Skin of body (tissue), 3 donors: ENCODE measurements at places on chromosomes 4 and X.

GRCh38 chrX:118825227-118825626 is 1.6 kb downstream of the ZCCHC12 start:
- DNase-seq: no peak

- no peak for DNase-seq
Observed at GRCh38 chr4:89284020-89284424, 23.6 kb downstream of the GPRIN3 start.

- DNase-seq: no peak
Observed at GRCh38 chrX:1475481-1475880, 22.8 kb upstream of the ASMTL start.

GRCh38 chrX:49884290-49884862 is 5.1 kb downstream of the USP27X start:
- no peak for DNase-seq

- DNase-seq: no peak
Observed at GRCh38 chr4:113675731-113676697, 85.5 kb downstream of the CAMK2D start.

DNA sequence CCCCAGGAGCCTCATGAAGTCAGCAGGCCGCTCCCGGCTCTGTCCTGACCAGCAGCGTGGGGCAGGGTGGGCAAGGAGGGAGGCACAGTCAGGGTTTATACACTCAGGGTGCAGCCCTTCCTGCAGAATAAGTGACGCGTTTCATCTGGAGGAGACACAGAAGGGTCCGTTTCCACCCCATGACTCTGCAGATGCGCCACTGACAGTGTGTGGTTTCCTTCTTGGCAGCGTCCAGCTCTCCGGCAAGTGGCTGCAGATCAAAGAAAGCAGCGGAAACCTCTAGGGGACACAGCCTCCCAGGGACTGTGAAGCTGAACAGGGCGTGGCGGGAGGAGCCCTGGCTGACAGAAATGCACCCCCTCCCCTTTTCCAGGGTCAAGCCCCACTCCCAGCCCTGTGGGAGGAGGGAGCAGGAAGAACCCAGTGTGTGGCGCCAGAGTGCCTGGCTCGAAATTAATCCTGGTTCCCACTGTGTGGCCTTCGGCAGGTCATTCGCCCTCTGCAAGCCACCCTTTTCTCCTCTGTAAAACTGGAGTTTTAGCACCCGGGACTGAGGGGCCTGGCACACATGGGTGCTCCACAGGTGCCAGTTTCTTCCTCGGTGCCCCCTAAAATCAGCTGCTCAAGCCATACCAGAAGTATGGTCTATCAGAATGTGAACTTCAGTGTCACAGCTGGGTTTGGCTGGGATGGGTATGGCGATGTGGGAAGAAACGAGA is 17.3 kb upstream of the TBC1D14 start:
- DNase-seq: no peak

DNA sequence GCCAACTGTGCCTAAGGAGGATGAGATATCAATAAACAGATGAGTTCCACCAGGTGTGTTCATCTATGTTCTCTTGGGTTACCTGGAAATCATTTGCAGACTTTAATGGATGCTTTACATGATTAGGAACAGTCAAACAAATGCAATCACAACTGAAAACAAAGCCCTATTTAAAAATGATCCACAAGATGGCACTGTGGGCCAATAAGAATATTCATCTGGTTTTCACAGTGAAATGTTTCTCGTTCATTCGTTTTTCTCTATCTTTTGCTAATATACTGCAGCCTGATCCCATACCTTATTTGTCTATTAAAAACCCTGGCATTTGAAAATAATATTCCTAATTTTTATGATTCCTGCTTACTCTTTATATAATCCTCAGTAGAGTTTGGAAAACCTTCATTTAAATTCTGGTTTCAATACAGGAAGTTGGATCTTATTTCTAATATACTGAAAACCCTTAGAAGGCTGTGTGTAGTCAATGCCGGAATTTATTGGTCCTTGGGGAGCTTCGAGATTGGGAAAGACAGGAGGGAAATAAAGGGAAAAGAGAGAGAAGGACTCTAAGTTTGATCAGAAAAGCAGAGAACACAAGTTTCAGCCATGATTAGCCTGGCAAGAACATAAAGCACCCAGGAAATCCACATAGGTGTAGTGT is 63.8 kb upstream of the TAPT1 start:
- peak; percentile 57 for DNase-seq

DNA sequence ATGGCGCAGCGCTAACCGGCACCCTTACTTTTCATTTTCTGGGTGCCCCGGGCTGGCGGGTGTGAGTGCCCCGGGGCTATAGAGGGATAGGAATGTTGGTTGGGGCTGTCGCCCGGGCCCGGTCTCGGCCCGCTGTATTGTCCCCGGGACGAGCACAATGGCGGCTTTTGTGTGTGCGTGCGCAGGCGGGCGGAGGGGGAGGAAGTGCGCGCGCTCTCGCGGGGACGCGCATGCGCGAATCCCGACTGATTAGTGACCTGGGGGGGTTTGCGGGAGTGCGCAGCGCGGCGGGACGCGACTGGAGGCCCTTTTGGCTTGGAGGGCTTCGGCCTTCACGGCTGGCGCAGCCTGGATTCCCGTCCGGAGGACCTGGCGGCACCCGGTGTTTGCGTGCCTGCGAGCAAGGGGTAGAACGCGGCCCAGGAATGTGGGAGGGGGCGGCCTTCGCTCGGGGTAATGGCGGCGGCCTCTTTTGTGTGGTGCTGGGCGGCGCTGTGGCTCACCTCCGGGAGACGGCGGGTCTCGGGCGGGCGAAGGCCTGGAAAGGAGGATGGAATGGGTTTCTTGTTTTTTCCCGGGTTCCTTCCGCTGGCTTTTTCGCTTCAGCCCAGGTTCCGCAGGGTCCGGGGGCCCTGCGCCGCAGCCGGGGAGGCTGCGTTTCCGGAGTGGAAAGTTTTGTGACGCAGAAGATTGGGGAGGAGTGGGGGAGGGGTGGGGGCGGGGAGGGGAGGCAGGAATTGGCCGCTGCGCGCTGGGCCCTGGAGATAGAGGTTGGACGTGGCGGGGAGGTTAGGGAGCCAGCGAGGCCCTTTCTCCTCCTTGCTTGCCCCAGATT is 618 bp downstream of the DDX3X start:
- peak; percentile 69 for DNase-seq

GRCh38 chr4:71275570-71275969 is 63.2 kb upstream of the SLC4A4 start:
- no peak for DNase-seq

DNA sequence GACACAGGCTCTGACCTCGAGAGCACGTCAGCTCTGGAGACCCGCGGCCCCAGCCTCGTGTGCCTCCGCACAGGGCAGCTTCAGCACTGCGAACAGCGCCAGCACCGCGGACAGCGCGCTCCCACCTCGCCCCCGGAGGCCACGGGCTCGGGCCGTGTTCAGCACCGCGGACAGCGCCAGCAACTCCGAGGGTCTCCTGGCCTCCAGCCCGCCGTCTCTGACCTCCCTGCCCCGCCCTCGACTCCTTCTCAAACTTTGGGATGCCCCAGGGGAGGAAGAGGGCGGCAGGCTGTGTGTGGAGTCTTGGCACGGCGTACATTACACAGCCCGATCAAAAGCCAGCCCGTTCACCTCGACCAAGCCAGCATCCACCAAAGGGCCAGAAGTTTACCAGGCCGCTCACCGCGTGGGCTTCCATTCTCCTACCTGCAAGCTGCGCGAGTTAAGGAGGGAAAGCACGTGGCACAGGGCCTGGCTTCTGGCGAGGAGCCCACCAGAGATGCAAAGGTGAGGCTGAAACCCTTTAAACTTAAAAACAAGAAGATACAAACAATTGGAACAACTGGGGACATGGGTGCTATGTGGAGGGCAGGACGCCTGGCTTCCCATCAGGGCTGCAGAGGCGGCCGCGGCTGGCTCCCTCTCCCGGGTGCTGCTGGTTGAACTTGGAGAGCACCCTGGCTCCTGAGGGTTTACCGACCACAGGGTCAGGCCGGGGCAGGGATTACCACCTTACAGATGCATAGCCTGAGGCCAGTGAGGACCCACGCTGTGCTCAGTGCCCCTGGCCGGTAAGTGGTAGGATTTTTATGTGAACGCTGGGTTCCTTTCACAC is 4.5 kb upstream of the NKX1-1 start:
- DNase-seq: peak; percentile 24

- peak; percentile 35 for DNase-seq
Observed at GRCh38 chr4:140071806-140072205, 82.2 kb downstream of the MAML3 start.

DNA sequence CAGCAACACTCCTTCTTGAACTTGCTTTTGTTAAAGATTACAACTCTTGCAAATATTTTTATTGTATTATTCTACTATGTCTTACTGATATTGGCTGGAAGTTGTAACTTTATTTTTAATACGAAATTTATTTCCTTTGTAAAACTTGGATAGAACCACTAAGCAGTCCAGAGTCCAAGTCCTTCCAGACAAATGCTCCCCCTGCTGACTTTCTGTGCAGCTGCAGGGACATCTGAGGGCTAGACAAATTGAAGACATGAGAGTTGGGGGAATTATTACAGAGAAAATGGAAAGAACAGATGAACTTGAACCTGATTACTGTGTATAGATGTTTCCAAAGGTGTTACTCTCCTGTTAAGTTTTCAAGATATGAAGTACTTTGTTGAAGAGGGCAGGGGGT is 238.8 kb downstream of the GRIA3 start:
- peak; percentile 30 for DNase-seq

GRCh38 chr4:178970433-178971140 is 1528.3 kb upstream of the AGA start:
- peak; percentile 2 for DNase-seq

- DNase-seq: no peak
Observed at GRCh38 chr4:10015140-10015753, 6.0 kb downstream of the SLC2A9 start.

DNA sequence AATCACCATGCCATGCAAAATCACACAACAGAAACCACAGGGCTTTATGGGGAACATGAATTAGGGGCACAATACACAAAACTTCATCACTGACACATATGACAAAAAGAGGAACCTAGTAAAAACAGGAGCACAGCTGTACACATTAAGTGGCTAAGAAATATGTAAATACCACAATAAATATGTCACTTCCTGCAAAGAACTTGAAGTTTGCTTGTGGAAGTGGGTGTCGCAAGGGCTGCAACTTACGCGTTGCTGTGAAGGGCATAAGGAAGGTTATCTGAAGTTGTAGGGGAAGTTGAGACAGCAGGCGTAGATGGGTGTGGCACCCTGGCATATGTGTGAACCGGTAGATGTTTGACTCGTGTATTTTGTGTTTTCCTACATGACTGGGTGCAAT is 42.4 kb downstream of the CLCN4 start:
- DNase-seq: no peak

DNA sequence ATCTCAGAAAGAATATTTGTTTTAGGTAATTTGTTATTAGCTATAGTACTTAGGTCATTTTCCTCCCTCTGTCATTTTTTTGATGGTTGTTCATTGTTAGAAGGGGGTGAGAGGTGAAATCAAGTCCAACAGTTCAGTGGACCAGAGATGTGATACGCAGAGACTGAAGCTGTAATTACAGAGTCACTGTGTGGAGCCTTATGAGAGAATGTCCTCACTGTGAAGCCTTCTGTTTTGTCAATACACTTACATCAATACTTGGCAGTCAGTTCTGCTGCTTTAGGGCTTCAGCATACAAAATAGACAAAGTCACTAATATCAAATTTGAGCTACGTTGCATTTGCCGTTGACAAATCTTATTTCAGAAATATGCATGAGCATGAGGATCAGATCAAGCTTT is 692.5 kb downstream of the C4orf33 start:
- DNase-seq: no peak

GRCh38 chr4:142126890-142127497 is 490.6 kb downstream of the IL15 start:
- peak; percentile 79 for DNase-seq

- no peak for DNase-seq
Observed at GRCh38 chr4:109873791-109874514, 26.0 kb downstream of the LRIT3 start.

- no peak for DNase-seq
Observed at GRCh38 chr4:81905971-81906370, 434.3 kb upstream of the RASGEF1B start.

DNA sequence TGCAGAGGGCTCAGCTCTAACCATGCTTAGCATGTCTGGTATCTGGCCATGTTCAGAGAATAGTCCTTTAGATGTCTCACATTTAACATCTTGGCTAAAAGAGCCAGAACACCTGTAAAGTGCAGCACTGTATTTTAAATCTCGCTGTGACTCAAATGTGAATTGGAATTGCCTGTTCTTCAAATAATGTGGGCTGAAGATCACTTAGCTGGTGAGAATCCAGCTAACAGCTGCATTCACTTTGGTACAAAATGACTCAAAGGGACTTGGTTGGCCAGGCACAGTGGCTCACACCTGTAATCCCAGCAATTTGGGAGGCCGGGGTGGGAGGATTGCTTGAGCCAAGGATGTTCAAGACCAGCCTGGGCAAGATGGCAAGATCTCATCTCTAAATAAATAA is 63.5 kb upstream of the PLAC8 start:
- DNase-seq: no peak

GRCh38 chrX:75421688-75422230 is 101.1 kb downstream of the ZDHHC15 start:
- no peak for DNase-seq

- DNase-seq: no peak
Observed at GRCh38 chr4:99221980-99222379, 2.9 kb upstream of the ADH6 start.

GRCh38 chrX:56804867-56805266 is 75.8 kb downstream of the NBDY start:
- DNase-seq: no peak

DNA sequence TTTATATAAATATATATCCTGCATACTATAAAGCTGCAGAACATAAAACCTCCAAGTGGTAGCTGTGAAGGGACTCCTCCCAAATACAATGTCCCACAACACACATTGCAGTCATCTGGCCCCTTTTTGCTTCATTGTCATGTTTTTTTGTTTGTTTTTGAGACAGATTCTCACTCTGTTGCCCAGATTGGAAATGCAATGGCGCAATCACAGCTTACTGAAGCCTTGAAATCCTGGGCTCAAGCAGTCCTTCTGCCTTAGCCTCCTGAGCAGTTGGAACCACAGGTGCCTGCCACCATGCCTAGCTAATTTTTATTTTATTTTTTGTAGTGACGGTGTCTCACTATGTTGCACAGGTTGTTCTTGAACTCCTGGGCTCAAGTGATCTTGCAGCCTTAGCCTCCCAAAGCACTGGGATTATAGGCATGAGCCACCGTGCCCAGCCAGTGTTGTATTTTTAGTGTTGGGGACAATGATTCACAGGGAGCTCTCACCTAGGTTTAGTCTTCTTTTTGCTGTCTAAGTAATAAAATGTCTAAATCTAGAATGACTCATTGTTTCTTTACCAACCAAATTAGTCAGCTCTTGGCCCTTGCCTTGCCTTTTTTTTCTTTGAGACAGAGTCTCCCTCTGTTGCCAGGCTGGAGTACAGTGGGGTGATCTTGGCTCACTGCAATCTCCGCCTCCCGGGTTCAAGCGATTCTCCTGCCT is 24.0 kb upstream of the XIAP start:
- DNase-seq: peak; percentile 45

- no peak for DNase-seq
Observed at GRCh38 chr4:95255396-95256107, 293.2 kb downstream of the UNC5C start.
